GM12864 (cell line): ENCODE measurements at places on chromosomes 7 and 10.

GRCh38 chr10:27783660-27784059 is 38.0 kb upstream of the MKX start:
- no peak for DNase-seq

DNA sequence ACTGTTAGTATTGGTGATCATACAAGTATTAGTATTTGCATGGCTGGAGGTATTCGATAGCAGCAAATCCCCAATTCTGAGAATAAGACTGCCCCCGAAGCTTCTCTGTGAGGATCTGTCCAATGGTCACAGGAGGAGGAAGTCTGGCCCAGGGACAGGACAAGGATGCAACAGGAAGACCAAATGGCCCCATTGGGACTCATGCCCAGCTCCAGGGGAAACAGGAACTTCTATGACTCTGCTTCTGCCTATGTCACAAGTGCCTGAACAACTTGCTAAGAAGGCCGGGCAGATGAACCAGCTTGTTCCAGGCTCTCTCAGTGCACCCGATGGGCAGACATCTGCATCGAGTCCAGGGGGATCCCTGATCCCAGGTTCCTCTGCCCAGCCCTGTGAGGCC is 172.0 kb upstream of the GRB10 start:
- DNase-seq = no peak

DNA sequence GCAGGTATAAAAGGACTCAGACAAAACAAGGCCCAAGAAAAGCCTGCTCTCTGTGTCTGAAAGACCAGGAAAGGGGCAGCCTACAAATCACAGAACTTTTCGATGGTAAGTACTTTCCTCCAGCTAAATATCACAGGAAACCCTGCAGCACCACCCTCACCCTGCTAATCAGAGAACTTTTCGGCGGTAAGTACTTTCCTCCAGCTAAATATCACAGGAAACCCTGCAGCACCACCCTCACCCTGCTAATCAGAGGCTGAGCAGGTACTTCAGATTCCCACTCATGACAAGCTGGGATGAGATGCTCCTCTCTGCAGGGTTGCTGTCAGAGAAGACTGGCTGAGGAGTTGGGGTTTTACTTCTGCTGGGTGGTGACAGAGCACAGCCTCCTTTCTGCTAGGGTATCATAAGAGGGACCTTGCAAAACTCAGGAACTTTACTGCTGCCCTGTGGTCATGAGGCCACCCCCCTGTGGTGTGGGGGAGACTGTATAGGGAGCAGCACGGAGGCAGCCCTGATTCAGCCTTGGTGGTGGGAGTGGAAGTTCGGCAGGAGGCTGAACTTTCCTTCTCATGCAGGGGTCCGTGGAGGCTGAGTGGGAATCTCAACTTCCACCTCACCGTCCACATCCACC is 7.2 kb downstream of the WDR37 start:
- DNase-seq = no peak

GRCh38 chr10:133530506-133530905 is 3.3 kb downstream of the CYP2E1 start:
- DNase-seq = no peak

DNA sequence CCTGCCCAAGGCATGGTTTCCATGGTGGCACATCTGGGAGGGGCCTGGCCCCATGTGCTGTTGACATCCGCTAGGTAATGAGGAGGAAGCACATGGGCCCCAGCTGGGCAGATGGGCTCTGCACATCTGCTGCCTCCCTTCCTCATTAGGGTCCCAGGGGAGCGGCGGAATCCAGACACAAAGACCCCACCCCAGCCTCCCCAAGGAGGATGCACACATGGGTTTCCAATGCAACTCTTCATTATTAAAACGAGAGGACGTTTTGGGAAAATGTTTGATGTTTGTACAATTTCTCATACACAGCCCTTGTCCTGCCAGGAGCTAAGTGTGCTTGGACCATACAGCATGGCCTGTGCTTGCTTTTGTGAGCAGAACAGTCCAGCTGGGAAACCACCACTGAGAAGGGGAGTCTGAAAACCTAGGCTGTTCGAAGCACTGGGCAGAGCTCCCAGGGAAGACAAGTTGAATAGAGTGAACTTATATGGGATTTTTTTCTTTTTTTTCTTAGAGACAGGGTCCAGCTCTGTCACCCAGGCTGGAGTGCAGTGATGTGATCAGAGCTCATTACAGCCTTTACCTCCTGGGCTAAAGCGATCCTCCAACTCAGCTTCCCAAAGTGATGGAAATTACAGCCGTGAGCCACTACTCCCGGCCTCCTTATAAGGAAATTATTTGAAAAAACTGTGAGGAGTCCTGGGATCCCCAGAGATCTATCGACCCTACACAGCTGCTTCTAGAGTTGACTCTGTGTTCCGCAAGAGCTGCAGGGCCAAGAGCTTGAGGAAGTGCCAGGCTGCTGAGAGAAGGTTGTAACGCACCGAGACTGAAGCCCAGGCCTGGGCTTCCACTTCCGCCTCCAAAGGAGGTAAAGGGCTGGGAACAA is 23.4 kb downstream of the FAM107B start:
- DNase-seq = no peak

DNA sequence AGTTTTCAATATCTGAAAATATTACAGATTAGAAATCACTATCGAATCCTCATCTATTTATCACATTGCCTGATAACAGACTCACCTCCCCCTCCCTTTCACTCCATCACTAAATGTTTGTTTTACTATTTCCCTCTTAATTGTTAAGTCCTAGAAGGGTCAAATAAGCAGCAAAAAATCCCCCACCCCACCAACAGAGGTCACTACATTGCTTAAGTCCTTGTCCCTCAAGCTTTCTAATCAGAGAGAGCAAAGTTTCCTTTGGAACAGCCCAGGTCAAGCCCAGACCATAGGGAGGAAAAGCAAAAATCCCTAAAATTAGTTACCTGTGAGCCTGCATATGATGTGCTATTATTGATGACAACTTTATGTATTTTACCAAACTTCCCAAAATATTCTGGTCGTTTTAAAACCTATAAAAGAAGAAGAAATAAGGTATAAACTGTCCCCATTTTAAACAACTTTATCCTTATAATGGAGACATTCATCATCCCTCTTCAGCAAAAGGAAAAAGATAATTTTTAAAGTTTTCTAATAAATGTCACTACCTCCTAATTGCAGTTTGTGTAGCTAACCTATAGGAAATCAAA is 95.0 kb downstream of the CNOT4 start:
- peak; percentile 24 for DNase-seq

- no peak for DNase-seq
Observed at GRCh38 chr10:59448616-59449015, 86.3 kb upstream of the FAM13C start.

GRCh38 chr7:79854621-79855020 is 280.0 kb upstream of the GNAI1 start:
- DNase-seq = no peak

GRCh38 chr7:139830782-139831501 is 1.9 kb downstream of the TBXAS1 start:
- peak; percentile 15 for DNase-seq

DNA sequence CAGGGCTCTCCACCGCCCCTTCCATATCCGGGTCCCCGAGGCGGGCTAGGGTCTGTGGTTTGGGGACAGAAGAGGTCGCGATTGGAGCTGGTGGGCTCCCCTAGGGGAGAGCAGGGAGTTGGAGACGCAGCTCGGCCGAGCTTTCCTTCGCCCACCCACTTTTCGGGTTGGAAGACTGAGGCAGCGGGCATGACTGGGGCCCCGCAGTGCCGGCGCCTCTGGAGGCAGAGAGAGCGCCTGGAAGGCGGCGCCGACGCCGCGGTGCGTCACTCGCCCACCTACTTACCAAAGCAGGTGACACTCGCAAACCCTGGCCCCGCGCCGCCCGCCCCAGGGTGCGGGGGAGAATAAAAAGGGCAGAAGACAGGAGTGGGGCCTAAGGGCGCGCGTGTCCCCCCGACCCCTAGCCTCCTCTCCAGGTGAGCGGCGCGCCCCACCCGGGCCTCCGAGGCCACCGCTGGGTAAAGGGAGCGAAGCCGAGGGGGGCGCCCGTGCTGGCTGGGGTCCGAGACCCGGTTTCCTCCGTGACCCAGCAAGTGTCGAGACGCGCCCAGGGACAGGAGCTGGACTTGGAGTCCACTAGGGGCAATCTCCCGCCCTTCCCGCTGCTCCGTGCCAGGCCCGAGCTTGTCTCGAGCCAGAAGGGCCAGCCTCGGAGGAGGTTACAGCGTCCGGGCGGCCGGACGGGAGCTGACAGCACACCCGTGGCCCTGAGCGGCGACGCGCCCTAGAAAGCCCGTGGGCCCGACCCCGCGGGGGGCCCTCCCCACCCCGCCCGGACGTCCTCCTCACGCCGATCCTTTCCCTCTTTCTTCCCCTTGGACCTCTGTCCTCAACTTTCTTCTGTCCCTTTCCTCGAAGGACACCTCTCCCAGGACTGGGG is 34.4 kb upstream of the GRID1 start:
- DNase-seq = no peak

DNA sequence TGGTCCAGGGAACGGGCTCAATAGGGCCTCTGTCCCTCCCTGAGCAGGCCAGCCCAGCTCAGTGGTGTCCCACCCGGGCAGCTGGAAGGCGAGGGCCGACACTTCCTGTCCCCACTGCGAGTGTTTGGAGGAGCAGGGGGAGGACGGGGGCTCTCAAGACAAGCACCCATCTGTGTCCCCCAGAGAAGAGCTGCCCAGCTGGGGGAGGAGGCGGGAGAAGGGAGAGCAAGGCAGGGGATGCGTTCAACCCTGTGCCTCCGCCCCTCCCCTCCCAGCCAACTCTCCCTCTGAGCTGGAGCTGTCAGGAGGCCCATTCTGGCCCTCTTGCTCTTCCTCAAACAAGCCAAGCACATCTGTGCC is 35.7 kb downstream of the ZCCHC24 start:
- DNase-seq = no peak

DNA sequence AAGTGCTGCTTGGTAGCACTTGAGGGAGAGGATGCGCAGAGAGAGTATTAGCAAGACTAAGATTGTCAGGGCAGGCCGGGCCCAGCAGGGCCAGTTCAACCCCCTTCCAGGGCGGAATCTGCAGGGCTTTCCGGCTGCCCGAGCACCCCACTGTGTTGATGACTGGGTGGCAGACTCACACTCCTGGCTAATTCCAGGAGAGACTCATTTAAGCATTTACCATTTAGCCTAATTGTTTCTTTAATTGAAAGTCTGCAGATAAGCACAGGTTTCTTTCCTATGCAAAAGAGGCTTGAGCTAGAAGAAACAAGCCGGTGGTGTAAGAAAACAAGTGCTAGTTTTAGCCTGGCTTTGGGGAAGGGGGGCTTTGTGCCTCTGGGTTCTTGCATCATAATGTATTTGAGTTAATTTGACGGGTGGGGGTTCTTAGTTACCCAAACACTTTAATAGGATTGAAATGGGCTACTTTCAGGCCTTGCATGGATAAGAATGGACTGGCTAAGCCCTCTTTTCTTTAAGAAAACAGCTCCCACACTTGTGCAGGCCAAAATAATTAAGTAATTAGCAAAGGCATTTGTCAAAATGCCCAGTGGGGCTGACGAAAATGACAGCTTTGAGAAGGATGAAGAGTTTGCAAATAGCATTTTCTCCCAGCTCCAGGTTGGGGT is 201.3 kb downstream of the MYOF start:
- no peak for DNase-seq
